T follicular helper cell (primary cell): ENCODE measurements at places on chromosomes 5 and 9.

- DNase-seq = no peak
Measured at GRCh38 chr9:21831841-21832509, 29.5 kb downstream of the MTAP start.

GRCh38 chr5:14149672-14150274, 6.6 kb downstream of the TRIO start:
- DNase-seq = no peak

DNA sequence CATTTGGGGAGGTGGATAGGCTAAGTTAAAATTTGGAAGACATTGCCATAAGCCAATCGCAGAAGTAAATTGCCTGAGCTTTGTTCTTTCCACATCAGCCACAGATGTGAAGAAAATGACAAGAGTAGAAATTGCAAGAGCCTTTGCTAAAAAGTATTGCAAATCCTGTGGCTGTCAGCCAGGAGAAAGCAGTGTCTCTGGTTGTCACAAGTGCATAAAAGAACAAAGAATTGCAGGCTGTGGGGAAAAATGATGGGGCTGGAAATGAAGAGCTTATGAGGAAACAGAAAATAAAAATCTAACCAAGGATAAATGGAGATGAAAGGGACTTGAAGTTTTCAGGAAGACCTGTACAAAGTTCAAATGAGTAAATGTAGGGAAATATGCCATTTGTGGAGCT, 344.8 kb downstream of the CSNK1G3 start:
- DNase-seq = no peak

DNA sequence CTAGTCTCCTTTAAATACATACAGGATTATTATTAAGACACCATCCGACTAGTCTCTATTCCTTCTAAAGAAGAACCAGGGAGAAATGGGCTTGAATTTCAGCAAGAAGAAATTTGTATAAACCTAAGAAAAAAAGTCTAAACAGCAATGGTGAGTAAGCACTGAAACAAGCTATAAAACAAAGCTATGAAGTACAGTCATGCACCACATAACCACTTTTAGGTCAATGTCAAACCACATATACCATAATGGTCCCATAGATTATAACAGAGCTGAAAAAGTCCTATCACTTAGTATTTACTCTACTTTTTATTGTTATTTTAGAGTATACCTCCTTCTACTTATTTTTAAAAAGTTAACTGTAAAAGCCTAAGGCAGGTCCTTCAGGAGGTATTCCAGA, 102.0 kb upstream of the NFIB start:
- no peak for DNase-seq

- DNase-seq = no peak
Measured at GRCh38 chr9:25857147-25857546, 178.9 kb upstream of the TUSC1 start.

DNA sequence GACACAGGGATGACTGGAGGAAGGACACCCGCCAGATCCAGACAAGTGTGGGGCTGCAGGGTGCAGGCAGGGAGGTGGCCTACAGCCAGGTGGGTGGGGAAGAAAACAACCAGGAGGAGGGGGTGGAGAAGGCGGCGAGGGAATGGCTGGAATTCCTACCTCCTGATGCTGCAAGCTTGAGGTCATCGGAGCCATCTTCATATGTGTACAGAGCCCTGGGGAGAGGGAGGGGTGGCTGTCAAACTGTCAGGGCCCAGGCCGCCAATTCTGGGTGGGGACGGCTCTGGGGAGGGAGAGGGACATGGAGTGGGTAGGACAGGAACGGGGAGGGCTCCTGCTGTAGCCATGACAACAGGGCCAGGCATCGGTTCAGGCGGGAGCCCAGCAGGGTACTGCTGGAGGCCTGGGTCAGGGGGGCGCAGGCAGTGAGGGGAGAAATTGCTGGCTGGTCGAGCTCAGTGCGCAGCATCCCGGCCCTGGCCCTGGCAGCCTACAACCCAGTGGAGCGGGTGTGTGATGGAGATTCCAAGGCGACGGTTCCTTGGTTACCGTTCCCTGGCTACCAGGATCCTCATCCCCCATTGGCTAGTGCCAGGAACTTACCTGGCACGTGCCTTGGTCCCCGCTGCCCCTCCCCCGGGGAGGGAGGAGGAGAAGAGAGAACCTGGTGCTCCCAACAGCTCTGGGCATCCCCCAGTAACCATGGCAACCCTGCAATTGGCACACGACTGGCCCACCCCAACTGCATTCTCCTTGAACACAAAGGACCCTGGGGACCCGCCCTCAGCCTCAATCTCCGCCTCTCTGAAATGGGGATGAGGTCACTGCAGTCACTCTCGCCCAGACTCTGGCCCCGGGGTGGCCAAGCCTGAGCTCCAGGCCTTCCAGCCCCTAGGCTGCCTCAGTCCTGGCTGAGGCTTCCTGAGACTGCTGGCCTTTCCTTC, 4.5 kb downstream of the DBN1 start:
- DNase-seq = no peak

DNA sequence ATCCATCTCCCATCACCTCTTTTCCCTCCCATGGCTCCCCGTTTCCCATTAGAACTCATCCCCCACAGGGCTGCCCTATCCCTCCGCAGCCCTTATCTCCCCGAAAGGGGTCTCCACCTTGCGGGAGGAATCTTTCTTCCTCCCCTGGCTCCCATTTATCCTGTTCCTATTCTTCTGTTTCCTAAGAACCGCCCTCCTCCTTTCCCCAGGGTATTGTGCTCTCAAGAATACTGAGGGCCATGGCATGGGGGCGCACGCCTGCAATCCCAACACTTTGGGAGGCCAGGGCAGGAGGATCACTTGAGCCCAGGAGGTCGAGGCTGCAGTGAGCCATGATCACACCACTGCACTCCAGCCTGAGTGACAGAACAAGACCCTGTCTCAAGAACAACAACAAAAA, 665 bp downstream of the CD72 start:
- no peak for DNase-seq

DNA sequence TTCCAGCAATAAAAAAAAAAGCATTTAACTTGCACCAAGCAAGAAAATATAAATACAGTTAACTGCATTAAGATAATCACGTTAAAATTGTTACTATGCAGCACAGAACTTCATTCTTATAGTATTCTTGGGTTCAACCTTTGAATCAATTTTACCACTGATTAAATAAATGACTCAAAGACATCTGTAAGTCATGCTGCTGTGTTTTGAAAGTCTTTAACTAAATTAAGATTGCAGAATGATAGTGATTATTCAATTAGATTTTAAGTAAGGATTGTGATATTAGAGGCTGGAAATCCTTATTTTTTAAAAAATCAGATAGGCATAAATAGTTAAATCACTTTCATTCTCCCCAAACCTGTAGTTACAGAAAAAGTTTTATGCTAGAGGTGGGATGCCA, 116.4 kb downstream of the SCAMP1 start:
- DNase-seq = no peak

GRCh38 chr9:122309861-122310260, 45.2 kb downstream of the MRRF start:
- no peak for DNase-seq

DNA sequence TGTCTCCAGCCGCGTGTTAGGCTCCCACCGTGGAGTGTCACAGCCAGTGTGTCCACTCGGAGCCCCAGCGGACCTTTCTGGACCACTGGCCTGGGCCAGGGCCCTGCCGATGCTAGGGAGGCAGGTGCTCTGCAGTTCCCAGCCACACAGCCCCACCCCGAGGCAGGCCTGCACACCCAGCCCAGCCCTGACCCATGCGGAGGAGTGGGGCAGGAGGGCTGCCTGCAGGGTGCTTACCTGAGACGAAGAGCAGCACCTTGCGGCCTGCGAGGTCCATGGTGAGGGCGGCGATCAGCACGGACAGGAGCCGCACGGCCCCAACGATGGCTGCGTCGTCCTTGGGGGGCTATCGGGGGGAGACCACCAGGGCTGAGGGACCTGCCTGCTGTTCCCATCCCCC, 5.2 kb downstream of the SLC2A6 start:
- DNase-seq = no peak

DNA sequence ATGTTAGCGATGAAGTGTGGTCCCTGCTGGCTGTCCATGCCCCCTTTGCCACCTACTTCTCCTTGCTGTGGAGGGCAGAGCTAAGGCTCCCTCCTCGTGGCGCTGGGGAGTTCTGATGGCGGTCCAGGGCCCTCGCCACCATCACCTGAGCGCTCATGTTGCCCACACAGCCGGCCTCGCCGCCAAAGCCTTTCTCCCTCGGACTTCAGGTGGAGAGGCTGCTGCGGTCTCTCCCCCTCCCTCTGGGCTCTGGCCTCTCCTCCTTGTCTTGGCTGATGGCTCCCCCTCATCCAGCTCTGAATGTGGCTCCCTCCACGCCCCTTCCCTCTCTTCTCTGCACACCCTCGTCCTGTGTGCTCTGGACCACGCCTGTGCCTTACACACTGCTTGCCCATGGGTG, 14.5 kb upstream of the LPCAT1 start:
- DNase-seq = no peak

- DNase-seq = no peak
Measured at GRCh38 chr9:99269416-99269815, 47.3 kb downstream of the SEC61B start.

DNA sequence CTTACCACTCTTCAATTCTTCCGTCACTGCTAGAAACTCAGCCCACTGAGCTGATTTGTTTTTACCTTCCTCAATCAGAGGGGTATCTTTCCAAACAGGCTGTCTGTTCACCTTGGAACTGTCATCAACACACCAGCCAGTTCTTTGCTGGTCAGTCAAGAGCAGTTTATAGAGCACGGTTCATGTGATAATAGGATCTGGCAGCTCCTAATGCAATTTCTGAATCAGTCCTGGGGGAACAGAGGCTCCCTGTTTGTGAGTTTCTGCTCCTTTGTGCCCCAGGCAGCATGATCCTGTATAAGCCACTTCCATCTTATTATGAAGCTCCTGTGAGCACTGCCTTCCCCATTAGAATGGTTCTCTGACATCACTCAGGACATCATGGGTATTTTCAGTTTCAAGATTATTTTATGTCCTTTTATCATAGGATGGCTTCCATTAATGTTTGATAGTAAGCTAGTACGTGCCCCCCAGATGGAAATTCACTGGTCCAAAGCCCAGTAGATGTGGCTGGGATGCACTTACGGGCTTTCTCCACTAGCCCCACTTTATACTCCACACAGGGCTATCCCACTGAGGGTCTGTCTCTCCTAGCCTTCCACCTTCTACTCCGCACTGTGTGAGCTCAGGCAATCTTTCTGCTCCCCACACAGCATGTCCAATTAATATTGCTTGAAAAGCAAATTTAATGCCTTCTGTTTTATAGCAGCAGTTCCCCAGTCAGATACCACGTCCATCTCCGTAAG, 85.5 kb upstream of the SPIN1 start:
- DNase-seq = no peak

DNA sequence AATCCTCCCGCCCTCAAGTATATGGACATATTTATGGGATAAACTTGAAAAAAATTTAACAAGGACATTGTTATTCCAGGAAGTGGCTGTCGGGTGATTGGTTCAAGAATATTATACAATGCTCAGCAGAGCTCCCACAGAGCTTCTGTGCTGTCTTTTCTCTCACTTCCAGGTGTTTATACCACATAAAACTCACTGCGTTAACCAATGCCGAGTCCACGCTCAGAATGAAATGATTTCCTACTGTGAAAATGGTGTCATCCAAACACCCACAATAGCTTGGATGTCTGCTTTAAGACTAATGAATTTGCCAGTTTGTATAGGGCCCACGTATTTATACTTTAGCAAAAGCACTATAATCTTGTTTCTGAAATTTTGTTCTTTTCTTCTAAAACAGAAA, 368.2 kb downstream of the NDUFS4 start:
- DNase-seq = no peak

DNA sequence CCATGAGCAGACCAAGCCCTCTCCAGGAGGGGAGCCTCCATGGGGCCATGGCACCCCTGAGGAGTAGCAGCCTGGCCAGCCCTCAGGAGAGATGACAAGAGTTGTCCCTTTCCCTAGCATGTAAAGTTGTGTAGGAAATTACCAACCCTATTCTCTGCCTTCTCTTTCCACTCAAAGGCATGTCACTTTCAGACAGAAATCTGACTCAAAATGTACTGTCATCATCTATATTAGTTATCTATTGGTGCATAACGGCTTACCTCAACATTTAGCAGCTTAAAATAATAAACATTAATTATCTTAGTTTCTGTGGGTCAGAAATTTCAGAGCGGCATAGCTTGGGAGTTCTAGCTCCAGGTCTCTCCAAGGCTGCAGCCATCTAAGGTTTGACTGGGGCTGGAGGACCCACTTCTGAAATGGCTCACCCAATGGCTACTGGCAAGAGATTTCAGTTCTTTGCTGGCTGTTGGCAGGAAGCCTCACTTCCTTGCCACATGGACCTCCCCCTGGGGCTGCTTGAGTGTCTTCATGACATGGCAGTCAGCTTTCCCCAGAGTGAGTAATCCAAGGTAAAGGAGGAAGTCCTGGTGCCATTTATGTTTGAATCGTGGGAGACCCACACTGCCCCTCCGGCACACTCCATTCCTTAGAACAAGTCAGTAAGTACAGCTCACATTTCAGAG, 632.3 kb downstream of the CCDC171 start:
- no peak for DNase-seq

- no peak for DNase-seq
Measured at GRCh38 chr5:149493316-149493715, 57.9 kb downstream of the CSNK1A1 start.

DNA sequence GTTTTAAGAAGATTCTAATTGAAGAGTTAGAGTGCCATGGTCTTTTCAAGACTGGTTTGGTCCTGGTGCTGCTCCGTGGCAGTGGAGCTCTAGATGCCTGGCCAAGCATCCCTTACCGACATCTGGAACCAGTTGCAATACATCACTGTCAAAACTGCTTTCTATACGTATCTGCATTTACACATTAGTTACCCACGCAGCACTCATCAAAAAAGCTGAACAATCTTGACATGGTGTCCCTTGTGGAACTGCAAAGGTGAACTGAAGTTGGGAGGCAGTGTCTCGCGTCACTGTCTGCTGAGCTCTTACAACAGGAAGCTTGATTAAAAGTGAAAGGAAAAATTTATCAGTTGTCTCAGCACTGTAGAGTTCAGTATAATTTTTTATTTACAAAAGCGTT, 82.6 kb downstream of the PBX3 start:
- DNase-seq = peak; percentile 48

DNA sequence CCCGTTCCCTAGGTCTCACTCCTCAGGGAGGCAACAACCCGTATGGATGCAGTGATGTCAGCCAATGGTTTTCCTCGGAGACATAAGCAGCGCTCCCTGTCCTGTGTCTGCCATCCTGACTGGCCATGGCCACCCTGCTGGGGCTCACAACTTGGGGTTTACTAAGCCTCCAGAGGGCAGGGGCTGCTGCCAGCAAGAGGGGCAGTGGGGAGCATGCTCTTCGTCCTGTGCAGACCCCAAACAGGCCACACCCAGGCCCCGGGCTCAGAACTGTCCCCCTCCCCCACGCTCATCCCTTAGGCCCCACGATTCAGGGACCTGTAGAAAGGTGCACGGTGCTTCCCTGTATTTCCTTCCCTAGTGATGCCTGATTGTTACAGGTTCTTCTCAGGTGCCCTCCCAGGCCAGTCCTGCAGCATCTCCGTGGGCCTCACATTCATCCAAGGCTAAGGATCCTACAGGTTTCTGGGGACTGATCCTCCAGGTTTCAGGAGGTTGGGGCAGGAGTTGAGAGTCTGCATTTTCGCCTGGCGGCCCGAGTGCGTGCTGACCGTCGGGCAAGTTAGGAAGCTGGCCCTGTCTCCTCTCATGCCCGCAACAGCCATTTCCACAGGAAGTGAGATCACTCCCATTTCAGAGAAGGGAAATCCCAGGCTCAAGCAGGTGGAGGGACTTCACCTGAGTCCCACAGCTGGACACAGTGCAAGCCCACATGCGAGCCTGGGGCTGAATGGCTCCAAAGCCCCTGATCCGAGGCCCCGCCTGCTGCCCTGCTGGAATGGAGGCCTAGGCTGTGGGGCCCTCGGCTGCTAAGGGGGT, 217.6 kb downstream of the ROR2 start:
- DNase-seq = no peak
